PC-9 (cell line): ENCODE measurements at places on chromosomes 16 and 17.
A peak's percentile ranks its signal among the peaks of the same experiment; 100 is the strongest.

- no peak for DNase-seq
These were observed 326.5 kb upstream of the TBX2 start for GRCh38 chr17:61073131-61073530.

- no peak for DNase-seq
These were observed 5.9 kb downstream of the CORO7 start for GRCh38 chr16:4410335-4411075.

DNA sequence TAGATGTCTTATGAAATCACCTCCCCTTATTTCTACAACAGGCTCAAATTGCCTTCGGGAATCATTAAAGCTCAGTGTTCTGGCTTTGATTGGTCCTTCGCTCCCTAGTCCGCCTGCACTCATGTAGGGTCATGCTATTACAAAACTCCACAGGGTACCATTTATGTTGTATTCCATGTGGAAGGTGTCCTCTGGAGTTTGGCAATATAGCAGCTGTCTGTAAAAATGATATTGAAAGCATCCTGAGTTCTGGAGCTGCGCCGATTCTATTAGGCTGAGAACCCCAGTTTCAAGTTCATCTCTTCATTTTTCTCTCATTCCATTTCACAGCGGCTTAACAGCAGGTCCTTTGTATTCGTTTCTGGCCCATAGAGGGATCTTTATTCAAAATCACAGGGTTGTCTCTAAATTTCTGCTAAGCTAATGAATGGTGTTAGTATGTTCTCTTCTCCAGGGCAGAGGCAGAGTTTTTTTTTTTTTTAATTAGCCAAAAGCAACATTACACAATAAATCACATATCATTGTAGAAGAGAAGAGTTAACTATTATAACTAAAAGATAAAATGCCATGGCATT lies 71.9 kb upstream of the TEKT1 start:
- DNase-seq: no peak

DNA sequence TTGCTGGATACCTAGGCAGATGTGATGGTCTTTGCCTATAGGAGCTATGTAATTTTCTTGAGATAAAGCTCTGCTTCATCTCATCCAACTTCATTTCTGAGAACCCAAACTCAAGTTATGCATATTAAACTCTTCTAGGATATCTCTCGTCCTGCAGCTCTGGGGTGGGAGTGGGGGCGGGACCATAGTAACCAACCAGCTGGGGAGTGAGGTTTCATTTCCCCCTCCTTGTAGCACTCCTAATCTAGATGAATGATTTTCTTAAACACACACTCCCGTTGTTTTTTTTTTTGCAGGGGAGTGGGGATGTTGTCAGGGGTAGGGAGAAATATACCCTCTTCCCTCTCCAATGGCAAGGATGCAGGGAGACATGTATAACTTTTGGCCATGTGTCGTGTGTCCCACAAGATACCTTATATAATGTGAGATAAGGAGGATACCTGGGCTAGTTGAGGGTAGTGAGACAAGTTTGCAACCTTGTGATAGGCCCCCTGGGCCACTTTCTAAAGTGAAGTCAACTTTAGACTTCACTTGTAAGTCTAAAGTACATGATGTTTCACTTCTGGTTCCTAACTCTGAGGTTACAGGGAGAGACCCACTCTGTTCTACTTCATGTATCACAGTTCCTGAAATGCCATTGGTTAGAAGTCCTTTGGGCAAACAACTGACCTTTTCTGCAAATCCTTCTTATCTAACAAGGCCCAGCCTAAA lies 10.5 kb upstream of the HEATR6 start:
- DNase-seq: no peak

GRCh38 chr16:68770671-68771070 lies 33.6 kb downstream of the CDH1 start:
- no peak for DNase-seq

- no peak for DNase-seq
These were observed 85.0 kb downstream of the GRIN2A start for GRCh38 chr16:10097271-10097670.

GRCh38 chr16:64060631-64061030 lies 1061.2 kb downstream of the CDH11 start:
- no peak for DNase-seq

DNA sequence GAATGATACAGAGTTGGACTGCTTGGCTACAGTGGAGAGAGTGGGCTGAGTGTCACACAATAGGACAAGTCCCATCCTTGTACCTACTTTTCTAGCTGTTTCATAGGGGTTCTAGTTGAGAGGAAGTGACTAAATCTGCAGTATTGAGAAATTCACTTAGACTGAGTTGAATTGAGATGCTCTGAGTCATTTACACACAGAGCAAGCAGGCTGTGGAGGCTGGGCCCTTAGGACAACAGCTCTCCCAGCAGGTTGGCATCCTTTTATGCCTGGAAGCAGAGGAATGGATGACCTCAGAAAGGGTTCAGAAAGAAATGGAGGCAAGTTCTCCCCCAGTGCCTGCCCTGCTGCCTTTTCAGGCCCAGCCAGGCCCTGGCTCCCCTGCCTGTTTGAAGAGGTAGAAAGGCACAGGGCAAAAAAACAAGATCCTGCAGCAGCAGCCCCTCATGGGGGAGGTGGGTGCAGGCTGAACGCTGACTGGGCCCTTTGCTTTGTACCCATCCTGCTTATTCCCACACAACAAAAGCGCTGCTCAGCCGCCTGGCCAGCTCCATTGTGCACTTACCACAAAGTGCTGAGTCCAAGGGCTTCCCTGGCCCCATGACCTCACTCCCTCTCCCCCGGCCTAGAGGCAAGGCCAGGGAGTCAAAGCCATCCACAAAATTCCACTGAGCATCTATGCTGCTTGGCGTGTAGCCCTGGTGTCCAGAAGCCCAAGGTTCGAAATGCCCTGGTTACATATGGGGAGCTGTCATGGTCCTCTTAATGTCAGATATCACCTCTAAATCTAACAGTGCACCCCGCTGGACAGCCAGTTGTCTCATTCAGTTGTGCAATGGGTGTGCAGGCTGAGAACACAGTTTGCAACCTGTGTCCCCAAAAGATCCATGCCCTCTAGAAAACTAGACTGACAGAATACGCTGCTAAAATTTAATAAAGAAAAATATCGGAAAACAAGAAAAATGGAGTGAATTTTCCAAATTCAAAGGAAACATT lies 5.4 kb upstream of the CRYBA1 start:
- peak; percentile 97 for DNase-seq

GRCh38 chr17:67531291-67531690 lies 154.2 kb downstream of the PITPNC1 start:
- DNase-seq: no peak

DNA sequence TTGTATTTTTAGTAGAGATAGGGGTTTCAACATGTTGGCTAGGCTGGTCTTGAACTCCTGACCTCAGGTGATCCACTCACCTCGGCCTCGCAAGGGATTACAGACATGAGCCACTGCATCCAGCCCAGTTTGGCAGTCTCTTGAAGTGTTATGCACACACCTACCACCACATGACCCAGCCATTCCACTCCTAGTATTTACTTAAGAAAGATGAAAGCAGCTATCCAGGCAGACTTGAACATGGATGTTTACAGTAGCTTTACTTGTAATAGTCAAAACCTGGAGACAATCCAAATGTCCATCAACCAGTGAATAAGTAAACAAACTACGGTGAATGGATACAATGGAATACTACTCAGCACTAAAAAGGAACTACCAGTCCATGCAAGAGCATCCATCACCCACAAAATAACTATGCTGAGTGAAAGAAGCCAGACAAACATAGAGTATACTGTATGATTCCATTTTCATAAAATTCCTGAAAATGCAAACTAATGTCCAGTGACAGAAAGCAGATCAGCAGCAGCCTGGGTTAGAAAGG lies 37.8 kb upstream of the RASD1 start:
- DNase-seq: no peak

DNA sequence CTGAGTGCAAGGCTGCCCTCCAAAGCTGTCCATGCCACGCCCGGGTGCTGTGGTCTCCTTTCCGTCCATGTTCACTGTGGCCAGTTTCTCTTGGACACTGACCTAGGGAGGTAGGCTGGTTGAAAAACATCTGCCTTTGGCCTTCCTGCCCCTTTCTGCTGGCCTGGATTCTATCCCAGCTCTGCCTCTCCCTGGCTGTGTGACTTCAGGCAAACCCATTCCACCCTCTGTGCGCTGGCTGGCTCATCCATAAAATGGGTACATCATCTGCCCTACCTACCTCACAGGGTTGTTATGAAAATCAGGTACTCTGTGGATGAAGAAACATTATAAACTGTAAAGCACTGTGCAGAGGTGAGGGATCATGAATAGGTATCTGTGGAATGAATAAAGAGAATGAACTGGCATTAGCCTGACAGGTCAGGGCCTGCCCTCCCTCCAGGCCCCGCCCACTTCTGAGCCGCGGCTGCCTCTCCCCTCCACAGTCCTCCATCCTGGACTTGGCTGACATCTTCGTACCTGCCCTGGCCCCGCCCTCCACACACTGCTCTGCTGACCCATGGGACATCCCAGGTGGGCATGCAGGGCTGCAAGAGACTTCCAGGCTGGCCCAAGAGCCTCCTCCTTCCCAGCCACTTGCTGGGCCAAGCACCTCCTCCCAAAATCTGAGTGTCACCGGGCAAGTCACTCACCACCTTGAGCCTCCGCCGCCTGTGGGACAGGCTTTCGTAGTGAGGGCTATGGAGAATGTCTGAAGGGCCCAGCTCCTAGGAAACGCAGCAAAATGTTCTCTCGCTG lies 7.0 kb upstream of the SPATA20 start:
- peak; percentile 53 for DNase-seq

GRCh38 chr17:65154770-65155589 lies 17.8 kb downstream of the RGS9 start:
- DNase-seq: no peak

GRCh38 chr17:2243953-2244352 lies 59.6 kb downstream of the SMG6 start:
- DNase-seq: no peak

DNA sequence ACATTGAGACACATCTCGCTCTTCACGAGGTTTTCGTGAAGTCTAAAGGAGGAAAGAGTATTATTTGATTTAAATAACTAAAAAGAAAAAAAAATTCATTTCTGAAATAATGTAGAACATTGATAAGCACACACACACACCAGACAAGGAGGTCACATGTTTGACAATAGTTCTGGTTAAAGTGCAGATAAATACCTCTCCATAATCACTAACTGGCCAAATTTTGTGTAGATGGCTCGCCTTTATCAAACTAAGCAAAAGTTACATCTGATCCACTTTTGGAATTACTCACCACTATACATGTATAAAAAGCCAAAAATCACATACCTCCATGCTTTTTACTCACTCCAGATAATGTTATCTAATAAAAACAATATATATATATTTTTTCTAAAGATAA lies 106.5 kb downstream of the NCOR1 start:
- no peak for DNase-seq

GRCh38 chr17:56577190-56577842 lies 16.2 kb upstream of the NOG start:
- no peak for DNase-seq

DNA sequence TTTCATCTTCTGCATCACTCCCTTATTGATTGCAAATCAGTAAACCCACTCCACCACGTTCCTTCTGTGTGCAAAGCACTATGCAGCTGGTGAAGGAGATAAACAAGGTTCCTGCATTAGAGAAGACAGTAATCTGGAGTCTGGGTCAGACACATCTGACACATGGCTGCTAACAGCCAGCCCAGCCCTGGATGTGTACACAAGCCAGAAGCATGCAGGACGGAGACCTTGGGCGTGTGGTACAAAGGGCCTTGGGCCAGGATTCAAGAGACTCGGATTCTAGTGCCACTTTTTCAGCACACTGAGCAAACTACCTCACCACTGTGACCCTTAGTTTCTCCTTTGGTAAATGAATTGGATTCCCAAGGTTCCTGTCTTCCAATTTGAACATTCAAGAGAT lies 86.6 kb upstream of the DNAH9 start:
- no peak for DNase-seq

GRCh38 chr16:84040823-84041820 lies 1.5 kb downstream of the SLC38A8 start:
- no peak for DNase-seq

DNA sequence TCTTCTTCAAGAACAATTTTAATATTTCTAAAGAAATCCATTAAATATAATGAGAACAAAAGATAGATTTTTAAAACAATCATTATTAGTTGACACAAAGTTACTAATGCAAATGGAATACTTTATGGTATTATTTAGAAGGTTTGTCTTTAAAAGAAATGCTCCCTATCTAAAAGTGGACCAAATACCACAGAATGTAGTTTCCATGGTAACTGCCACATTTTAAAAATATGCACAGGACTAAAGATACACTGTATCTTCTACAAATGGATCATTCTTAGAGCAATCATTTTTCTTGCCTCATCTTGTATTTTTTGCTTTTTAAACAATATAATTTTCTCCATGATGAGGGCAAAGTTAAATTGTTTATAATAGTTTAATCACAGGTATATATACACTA lies 296.0 kb downstream of the CEP112 start:
- no peak for DNase-seq

GRCh38 chr17:1177016-1177700 lies 2.6 kb downstream of the ABR start:
- DNase-seq: no peak

GRCh38 chr17:57849163-57849873 lies 526 bp downstream of the MRPS23 start:
- no peak for DNase-seq

DNA sequence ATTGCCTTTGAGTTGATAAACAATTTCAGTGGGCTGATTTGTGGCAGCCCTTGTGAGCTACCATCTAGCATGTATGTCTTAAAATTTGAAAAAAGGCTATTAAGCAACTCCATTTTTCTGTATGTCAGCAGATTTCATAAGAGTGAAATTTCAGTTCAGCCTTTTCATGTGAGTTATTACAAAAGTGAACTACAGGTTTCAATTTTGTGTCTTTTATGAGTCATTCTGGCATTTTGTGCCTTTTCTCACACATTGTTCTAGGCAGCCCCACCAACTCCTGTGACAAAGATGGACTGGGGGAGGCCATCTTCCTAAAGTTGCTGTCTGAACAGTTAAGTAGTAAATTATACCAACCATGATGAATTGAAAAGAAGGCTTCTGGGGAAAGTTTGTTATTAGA lies 52.1 kb downstream of the USP10 start:
- no peak for DNase-seq

GRCh38 chr16:75308011-75308410 lies 56.6 kb upstream of the BCAR1 start:
- DNase-seq: no peak

DNA sequence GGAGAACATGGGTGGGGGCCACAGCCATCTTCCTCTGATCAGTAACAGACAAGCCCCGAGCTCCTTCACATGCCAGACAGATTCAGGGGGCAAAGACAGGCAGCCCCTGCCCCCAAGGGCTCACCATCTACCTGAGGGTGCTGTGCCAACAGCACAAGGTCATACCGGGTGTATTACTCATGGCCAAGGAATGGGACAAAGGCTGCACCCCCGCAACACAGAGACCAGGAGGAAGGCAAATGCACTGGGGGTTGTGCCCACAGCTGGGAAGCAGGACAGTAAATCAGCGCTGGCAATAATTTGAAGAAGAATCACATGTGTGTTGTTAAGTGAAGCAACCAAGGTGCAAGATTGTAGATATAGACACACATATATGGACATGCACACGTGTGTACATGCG lies 137.1 kb downstream of the C16orf95 start:
- no peak for DNase-seq

GRCh38 chr16:56513972-56514371 lies 5.9 kb downstream of the BBS2 start:
- DNase-seq: peak; percentile 31
